ENCODE measurements at places on chromosomes 3 and 15.
A peak's percentile ranks its signal among the peaks of the same experiment; 100 is the strongest.

DNA sequence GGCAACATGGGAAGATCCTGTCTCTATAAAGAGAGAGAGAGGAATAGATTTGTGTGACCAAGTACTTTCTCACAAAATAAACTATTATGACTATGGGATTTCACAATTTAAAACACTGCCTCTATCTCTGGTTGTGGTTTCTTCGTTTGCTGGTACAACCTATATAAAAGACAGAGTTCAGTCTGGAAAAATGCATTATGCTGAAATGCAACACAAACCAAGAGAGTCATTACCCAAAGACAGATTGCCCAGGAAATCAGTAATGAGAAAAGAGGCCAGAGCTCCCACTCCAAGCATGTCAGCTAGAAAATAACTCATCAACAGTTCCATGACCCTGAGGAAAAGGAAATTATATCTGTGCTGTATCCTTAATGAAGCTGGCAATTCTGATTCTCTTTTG is 23.2 kb downstream of the GPR176 start:
- no peak for DNase-seq

DNA sequence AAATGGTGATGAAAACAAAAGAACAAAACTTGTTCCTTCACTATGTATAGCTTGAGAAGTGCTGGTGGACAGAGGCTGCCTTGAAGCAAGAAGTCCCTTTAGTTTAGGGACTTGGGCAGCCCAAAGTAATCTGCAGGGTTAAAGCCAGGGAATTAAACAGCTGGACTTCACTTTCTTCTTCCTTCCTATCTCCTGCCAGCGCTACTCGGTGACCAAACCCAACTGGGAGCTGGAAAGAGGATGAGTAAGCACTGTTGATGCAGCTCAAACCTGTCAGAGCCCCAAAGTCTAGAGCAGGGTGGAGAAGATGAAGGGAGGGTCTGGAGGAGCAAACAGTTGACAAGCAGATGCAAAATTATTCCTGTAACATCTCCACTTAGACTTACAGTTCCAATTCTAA is 73.1 kb upstream of the FBN1 start:
- DNase-seq, result no peak

GRCh38 chr3:21750831-21751391 is at the start of gene ZNF385D:
Gene ZNF385D (minus strand): TSS chr3:21751210. CDS start chr3:21750916, 294 bp downstream.
- peak; percentile 63 for DNase-seq

DNA sequence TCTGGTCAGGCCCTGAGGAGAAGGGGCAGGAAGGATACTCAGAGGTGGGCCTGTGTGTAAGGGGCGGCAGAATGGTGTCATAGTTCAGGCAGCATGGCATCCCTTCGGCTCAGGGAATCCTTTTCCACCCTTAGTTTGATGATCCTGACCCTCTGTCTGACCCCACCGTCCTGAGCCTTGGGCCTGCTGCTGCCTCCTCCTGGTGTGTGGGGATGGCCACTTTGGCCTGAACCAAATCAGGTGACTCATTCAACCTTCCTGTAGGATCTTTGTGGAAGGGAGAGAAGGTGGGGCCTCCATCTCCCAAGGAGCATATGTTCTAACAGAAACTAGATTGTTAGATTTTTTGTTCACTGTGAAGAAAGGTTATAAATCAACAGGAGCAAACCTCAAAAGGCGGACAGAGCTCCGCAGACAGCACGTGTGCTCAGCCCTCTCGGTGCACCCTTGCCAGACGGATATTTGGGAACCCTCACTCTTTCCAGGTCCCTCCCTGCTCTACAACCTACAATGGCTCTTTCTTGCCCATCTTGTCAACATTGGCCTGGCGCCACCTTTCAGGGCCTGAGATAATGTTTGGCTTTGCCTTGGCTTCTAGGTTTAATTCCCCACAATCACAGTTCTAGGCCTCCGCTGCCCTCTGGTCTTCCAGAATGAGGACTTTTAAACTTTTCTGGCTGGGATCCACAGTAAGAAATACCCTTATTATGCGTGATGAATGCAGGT is 21.7 kb downstream of the THSD4 start:
- no peak for DNase-seq

DNA sequence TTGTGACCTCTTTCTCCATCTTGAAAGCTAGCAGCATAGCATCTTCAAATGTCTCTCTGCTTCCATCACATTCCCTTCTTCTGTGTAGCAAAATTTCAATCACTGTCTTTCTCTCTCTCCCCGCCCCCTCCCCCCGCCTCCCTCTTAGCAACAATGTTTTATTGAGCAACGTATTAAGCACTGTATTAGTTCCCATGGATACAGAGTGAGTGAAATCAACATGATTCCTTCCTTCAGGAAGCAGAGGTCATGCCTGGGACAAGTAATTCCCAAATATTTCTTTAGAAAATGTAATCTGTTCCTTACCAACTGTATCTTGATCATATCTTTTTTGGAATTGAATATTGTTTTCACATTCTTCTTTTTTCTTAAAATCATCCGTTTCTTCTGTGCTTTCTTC is 373.7 kb upstream of the NECTIN3 start:
- DNase-seq, result no peak

- no peak for DNase-seq
Measured at GRCh38 chr3:141147657-141148056, 84.0 kb upstream of the PXYLP1 start.

DNA sequence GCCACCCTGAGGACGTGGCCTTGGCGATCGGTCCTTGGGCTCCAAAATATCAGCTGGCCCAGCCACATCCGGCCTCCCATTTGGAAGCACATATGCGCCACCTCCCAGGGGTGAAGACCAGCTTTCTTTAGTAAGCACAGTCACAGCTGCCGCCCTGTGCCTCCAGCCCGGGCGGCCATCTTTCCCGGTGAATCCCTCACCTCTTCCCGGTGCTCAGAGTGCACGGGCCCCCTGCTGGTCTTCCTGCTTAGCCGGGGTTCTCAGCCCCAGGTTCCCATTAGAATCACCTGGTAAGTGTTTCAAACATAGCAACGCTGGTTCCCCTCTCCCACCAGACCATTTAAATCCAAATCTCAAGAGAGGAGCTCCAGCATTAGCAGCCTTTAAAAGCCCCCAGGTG is 232.2 kb downstream of the VPS13C start:
- no peak for DNase-seq

- DNase-seq, result peak; percentile 90
Measured at GRCh38 chr3:17039594-17039993, 154.8 kb downstream of the PLCL2 start.

- DNase-seq, result no peak
Measured at GRCh38 chr3:149162007-149162406, 32.6 kb downstream of the HPS3 start.

DNA sequence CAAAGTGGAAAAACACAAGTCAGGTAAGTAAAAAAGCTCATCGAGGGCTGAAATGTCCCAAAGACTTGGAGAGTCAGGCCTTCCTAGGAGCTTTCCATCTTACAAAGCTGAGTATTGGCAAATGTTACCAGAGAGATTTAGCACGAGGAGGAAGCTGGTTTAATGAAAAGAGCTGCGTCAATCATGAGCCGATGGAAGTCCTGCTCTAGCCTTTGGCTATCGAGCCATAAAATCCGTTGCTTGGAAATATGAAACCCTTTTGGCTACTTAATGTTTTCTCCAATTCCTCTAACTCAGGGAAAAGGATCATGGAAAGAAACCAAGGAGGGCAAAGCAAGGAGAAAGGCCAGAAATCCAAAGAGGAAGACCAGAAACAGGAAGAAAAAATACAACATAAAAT is 1074.6 kb downstream of the FHIT start:
- no peak for DNase-seq
